GM12891 (cell line): ENCODE measurements at places on chromosomes 5 and 9.
A peak's percentile ranks its signal among the peaks of the same experiment; 100 is the strongest.

DNA sequence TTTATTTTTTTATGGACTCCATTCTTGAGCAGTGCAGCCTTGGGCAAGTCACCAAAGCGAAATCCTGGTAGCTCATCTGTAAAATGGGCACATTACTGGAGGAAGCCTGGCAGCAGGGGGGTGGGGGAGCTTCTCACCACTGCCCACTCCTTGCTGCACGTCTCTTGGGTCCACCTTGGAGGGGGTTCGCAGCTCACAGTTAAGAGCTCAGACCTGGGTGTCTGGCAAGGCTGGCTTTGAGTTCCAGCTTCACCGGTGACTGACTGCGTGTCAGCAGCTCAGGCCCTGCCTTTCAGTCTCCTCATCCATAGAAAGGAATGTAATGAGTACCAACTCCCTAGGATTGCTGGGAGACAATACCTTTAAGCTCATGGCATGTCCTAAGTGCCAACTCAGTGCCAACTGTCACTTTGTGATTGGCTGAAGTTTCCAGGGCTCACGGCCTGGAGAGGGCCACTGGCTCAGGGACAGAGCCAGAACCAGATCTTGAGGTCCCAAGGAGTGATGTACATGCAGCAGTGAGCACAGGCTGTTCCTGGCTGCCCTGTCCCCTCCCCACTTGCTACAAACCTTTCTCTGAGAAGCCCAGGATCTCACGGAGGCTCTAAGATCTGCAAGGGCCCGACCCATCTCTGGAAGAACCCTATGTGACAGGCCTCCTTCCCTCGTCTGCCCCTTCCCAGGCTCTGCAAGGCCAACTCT, 72.9 kb downstream of the C9orf50 start:
- no peak for DNase-seq

GRCh38 chr5:111133436-111133751, 41.2 kb downstream of the WDR36 start:
- no peak for DNase-seq

- DNase-seq, result no peak
Measured at GRCh38 chr9:106032978-106033377, 338.6 kb downstream of the TMEM38B start.

DNA sequence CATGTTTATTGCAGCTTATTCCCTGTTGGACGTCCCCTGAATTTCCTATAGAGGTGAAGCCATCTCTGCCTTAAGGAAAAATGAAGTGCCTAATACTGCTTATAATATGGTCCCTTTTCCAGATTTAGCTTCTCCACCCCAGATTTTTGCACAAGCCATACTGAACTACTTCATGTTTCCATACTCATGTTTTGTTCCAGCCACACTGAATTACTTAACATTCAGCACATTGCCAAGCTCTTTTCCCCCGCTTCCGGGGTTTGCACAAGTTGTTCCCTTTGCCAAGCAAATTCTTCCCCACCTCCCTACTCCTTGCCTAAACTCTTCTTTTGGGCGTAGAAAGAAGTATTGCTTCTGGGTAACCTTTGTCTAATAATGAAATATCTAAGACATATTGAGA, 1.7 kb upstream of the CNTRL start:
- no peak for DNase-seq

DNA sequence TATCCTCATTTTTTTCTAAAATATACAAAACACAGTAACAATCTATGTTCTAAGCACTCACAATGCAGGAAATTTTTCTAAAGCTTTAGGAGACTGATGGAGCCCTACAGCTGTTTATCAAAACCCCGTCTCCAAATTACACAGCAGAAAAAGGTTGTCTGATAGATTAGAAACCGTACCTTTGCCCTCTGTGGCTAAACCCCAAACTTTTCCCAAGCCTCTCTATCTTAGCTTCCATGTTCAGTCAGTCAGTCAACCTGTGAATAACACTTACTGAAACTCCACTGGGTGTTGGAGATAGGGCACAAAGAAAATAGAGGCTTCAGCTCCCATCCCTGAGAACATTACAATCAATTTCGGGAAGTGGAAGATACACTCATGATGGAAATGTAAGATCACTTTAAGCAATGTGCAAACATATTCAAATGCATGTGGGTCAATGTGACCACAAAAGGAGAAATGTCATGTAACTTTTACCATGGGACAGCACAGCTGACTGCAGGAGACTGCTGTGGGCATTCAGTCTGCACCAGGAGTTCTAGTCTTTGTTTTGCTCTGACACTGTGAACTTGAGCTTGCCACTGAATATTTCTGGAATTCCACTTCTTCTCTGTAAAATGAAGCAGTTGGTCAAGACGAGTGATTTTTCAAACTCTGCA, 279.5 kb upstream of the PIK3R1 start:
- no peak for DNase-seq

GRCh38 chr5:83440826-83441225, 30.7 kb upstream of the VCAN start:
- no peak for DNase-seq

GRCh38 chr5:149956685-149957084, 3.9 kb upstream of the SLC26A2 start:
- DNase-seq, result no peak

GRCh38 chr5:1526190-1526631, 2.5 kb upstream of the LPCAT1 start:
- no peak for DNase-seq

DNA sequence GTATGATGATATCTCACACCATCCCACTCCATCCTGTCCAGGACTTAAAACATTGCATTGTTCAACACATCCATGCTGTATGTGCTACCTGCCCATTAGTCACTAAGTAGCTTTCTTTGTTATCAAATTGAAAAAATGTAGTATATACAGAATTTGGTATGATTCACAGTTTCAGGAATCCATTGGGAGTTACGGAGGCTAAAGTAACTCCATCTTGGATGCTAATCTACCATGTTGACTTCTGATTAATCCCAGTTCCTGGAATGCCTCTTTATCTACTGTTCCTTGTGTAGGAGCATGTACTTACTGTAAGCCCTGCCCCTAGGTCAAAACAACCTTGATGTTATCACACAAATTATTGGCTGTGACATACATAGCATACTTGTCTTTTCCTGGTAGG, 38.9 kb upstream of the FOXB2 start:
- DNase-seq, result no peak

GRCh38 chr9:708551-709432, 132.7 kb upstream of the DMRT1 start:
- no peak for DNase-seq

DNA sequence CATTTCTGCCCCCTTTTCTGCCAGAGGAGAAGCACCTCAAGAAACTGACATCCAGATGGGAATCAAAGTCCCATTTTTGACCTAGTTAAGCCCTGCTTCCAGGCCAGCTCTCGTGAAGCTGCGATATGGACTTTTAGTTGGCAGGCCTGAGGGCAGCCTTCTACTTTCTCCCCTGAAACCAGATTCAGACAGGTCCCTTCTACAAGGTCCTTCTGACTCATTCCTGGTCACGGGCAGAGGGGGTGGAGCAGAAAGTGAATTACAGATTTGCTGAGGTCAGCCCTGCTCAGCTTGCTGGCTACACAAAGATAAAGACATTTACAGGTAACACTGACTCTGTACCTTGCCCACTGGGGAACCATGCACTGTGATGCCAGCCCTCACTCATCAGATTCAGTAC, 52.8 kb upstream of the TUT7 start:
- DNase-seq, result no peak

GRCh38 chr9:122008559-122008958, 84.5 kb downstream of the TTLL11 start:
- DNase-seq, result no peak

DNA sequence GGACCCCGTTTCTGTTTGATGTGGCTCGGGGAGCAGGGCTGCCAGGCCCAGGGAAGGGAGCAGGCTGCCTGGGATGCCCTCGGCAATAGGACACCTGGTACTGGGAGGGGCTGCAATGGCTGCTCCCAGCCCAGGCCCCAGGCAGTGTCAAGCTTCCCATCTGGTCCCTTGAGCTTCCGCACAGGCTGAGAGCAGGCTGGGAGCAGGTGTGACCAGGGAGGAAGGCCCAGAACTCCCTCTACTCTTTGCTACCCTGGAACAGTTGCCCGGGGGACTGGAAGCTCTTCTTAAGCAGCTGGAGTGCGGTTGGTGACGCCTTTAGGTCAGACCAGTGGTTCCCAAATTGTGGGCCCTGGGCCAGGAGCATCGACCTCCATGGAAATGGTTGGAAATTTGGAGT, 186.9 kb downstream of the GADD45G start:
- DNase-seq, result no peak

- DNase-seq, result no peak
Measured at GRCh38 chr5:171627936-171628632, 157.5 kb upstream of the SMIM23 start.

DNA sequence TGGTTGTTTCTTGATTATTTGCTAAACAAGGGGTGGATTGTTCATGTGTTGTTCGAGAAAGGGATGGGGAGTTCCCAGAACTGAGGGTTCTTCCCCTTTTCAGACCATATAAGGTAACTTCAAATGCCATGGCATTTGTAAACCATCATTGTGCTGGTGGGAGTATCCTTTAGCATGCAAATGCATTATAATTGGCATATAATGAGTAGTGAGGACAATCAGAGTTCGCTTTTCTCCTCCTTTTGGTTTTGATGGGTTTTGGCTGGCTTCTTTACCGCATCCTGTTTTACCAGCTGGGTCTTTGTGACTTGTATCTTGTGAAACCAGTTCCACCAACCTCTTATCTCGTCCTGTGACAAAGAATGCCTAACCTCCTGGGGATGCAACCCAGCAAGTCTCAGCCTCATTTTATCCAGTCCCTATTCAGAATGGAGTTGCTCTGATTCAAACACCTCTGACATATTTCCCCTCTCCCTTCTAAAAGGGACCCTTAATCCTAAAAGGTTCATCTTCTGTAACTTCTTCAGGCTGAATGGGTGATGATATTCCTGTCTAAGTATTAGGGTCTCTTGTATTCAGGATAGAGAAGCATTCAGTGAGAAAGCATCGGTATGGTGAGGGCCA, 8.7 kb upstream of the FBN2 start:
- no peak for DNase-seq

GRCh38 chr9:137021979-137022661, 5.9 kb downstream of the ABCA2 start:
- peak; percentile 78 for DNase-seq

DNA sequence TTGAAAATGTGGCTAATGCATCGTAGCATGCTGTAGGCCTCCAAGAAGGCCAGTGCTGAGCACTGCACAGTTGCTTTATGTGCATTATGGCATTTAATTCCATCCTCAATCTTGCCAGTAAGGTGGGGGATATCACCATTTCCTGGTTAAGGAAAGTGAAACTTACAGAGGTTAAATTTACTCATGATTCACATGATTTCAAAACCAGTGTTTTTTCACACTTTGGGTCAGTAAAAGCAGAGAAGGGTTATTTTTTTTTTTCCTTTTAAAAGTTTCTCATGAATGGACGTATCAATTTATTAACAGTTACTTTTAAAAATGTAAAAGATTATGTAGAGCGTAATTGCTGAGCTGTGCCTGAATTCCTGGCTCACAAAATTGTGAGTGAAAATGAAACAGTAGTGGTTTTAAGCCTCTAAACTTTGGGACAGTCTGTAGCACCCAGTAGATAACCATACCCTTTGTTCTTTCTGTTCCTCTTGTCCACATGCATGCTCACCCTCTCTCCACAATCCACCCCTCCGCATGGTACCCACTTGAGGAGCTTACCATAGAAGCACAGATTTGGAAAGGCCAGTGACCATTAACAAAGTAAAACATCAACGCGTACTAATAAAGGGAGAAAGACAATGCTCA, 21.2 kb downstream of the MAST4 start:
- DNase-seq, result no peak

DNA sequence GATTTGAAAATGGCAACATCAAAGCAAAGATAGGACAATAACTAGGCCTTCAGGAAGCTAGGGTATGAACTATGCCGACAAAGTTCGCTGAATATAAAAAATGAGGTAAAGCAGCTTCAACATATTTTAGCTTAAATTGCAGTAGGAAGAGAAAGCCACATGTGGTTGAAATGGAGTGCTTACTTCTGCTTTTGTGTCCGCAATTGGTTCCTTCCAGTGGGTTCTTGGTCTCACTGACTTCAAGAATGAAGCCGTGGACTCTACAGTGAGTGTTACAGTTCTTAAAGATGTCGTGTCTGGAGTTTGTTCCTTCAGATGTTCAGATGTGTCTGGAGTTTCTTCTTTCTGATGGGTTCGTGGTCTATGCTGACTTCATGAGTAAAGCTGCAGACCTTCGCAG, 95.2 kb downstream of the APTX start:
- DNase-seq, result no peak

GRCh38 chr9:3949744-3950143, 350.1 kb downstream of the GLIS3 start:
- no peak for DNase-seq

DNA sequence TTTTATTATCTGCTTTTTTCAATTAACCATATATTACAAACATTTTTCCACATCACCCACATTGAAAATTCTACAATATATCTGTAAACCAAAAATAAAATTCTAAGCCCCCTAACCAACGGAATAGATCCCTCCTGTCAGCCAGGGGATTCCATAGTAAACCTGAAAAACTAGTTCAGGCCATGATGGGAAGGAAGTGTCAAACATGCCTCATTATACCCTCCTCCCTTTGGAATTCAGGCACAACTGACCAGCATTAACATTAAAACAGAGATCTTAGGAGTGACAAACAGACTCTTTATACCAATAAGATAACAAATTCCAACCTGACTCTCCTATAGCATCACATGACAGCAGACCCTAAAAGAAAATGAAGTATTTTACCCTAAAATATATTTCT, 113.7 kb upstream of the DMRT1 start:
- no peak for DNase-seq

DNA sequence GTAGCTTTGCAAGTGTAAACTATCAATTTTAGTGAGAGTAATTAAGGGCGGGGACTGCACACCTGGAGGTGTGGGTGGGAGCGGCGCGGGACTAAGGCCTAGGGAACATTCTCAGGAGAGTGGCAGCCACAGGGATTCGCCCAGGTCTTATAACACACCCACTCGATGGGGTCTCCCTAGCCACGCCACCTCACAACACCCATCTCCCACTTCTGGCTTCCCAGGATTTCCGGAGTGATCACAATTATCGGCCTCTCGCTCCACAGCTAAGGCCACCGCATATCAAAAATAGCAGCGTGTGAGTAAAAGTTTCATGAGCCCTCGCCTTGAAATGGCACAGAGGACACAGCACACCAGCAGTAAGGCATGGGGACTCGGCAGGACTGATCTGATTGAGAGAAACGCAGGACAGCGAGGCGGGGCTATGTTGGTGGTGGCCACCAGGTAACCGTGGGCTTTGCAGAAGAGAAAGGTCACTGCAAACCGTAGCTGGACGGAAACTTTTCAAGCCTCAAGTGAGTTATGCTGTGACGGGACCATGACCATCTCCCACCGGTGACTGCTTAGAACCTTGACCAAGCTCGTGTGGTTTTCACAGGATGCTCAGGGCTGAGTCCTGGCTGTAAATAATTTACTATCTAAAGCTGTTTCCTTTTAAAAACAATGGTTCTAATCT, 1.1 kb upstream of the LPAR1 start:
- no peak for DNase-seq
